Activated naive CD4-positive, alpha-beta T cell (primary cell): ENCODE measurements at places on chromosomes 12 and 14.

DNA sequence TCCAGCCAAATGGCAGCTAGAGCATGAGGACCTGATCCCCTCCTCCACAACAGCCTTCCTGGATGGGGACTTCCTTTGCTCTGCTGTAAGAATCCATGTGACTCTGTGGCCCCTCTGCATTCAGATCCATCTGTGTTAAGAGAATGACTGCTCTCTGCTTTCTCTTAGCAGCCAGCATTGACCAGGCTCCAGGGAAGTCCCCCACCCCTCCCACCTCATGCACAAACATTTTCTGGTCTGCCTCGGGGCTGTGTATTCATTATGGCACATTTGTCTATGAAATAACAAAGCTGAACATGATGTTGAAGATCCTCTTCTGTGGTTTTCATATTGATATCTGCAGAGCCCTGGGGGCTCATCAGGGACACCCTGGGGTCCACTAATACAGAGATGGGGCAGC is 201.7 kb downstream of the NUAK1 start:
- DNase-seq, result no peak

DNA sequence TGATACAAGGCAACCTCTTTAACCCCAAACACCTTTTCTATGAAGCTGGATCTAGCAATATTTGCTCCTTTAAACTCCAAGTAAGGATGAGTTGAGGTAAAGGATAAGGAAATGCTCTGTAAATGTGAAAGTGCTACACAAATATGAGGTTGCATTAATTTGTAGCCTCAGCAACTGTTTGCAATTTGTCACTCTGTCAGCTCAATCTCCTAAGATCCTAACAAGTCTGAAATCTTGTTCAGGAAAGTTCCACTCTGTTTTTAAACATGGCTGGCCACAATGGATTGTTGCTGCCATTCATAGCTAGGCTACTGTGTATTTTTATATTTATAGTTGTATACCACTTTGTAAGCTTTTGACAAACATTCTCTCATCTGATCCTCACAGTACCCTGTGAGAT is 51.3 kb downstream of the SCN8A start:
- no peak for DNase-seq

- no peak for DNase-seq
These were observed 7.5 kb downstream of the TBK1 start for GRCh38 chr12:64459394-64459891.

GRCh38 chr14:23375527-23376251 is 1.2 kb upstream of the CMTM5 start:
- DNase-seq, result no peak

GRCh38 chr12:89493670-89494302 is 30.8 kb downstream of the GALNT4 start:
- DNase-seq, result no peak

DNA sequence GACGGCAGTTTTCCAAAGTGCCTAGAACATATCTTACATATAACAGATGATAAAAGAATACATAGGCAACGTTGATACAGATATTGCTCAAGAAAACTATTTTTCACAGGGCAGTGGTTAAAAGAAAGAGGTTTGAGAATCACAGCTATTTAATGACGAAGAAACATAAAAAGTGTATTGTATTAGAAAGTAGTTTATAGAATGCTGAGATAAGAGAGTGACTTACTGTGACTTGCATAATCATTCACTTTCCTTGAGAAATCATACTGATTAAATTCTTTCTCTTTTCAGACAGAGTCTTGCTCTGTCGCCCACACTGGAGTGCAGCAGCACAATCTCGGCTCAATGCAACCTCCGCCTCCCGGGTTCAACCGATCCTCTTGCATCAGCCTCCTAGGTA is 57.7 kb downstream of the PPP1R12A start:
- no peak for DNase-seq

DNA sequence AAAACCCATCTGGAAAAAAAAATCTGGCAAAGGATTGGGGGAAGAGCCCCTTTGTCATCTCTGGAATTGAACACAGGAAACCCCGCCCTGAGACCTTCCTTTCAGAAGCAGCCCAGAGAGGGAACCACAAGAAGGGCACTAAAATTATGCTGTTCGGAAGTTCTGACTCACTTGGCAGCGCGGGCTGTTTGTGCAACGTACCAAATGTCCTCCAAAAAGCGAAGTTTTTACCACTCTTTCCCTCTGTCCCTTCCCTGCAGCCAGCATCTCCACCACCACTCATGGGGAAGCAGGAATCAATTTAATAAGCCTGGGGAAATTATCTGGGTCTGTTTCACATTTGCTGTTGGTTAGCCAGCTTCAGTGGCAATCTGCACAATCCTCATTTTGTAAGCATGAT is 3.2 kb upstream of the SYNE3 start:
- peak; percentile 25 for DNase-seq

DNA sequence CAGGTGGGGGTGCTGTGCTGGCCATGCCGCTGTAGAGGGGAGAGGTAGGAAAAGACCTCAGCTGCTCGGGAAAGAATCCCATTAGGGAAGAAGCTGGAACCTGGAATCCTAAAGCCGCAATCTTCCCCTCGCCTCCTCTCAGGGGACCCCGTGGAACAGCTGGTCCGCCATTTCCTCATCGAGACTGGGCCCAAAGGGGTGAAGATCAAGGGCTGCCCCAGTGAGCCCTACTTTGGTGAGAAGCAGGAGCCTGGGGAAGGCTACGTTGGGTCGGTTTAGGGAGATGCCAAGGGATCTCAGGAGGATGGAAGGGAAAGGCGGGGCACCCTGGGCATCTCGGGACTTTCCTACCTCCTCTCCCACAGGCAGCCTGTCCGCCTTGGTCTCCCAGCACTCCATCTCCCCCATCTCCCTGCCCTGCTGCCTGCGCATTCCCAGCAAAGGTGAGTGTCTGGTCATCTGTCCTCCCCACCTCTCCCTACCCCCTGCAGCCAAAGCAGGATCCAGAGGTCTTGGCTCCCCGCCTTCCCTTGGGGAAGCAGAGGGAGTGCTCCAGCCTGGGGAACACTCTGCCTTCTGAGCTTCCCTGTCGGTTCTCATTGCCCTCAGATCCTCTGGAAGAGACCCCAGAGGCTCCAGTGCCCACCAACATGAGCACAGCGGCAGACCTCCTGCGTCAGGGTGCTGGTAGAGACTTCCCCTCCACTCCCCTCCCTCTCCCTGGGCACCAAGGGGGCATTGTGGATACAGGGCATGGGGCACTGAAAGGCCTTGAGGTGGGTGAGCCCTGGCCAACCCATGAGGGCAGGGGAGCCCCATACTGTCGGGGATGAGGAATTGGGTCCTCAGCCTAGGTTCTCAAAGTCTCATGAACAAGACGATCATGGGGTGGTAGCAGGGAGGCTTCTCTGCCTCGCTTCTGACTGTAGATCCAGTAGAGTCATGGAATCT is 12.4 kb downstream of the TNS2 start:
- no peak for DNase-seq

GRCh38 chr12:86249851-86250250 is 6.3 kb downstream of the MGAT4C start:
- no peak for DNase-seq

DNA sequence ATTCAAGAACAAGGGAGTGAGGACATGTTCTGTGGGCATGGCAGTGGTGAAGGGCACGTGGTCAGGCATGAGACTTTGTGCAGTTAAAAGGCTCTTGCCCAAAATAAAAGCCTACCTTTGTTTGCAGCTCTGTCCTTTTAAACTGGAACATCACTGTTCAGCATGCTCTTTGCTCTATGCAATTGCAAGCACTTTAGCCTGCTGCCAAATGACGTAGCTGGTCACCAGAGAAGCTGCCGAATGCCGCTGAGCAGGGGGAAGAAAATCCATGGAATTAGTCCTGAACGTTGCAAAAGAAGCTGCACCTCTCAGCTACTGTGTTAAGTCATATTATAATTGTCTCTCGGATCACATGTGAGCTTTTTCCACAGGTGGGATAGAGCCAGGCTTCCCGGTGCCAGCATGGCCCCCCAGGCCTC is 176.3 kb upstream of the DIO2 start:
- no peak for DNase-seq

DNA sequence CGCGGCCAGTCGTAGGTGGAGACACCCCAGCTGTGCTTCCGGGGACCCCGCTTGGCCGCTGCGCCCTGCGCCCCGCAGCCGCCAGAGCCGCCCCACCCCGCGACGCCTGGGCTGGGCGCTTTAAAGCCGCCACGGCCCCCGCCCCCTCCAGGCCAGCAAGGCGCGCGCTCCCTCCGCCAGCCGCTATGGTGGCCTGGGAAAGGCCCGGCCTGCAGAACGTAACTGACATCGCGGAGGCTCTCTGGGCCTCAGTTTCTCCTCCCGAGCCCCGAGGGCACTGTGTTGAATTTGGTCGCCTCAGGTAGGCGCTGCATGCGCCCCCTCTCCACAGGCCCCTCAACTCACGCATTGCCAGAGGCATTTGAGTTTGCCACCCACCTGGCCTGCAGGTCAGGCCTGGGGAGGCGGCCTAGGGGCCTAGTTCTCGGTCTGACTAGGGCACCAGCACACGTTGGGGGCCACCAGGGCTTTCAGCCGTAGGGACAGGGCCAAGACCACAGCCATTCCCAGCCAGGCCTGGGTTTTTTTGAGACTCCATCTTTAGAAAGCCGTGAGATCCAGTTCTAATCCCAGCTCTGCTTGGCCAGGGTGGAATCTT is at the start of gene NGB:
TSS of gene NGB (minus strand) at position 94 of the 598 bp plus-strand sequence. CDS start 269 bp downstream, outside the sequence.
- DNase-seq, result no peak

DNA sequence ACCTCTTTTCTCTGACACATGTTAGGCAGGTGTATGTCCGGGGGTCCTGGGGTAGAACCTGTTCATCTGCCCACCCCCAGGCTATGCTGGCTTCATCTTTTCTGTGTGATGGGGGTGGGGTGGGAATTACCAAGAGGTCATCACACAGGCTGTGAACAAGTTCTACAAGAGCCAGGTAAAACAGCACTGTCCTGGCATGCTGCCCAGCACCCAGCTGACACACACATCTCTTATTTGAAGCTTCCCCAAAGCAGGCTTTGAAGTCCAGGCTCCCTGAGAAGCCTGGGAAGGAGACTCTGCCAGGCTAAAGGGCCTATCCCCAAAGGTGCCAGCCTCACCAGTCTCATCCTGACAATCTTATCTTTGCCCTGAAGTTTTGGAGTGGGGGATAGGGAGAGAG is 141.1 kb downstream of the ALG10 start:
- no peak for DNase-seq

DNA sequence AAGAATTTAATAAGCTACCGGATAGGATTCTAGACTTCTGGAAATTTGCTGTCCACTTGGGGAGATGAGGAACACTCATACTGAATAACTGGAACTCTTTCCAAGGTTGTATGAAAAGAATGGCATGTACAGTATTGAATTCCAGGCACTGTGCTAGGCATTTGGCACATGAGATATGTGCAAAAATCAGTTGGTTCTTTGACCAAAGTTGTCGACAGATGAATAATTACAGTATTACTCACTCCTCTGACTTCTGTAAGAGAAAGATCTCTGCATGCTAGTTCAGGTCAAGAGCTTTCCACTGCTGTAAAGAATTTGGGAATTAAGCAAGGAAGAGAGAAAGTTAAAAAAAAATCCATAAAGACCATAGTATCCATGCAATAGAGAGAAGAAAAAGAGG is 764.7 kb downstream of the BCL11B start:
- DNase-seq, result no peak

DNA sequence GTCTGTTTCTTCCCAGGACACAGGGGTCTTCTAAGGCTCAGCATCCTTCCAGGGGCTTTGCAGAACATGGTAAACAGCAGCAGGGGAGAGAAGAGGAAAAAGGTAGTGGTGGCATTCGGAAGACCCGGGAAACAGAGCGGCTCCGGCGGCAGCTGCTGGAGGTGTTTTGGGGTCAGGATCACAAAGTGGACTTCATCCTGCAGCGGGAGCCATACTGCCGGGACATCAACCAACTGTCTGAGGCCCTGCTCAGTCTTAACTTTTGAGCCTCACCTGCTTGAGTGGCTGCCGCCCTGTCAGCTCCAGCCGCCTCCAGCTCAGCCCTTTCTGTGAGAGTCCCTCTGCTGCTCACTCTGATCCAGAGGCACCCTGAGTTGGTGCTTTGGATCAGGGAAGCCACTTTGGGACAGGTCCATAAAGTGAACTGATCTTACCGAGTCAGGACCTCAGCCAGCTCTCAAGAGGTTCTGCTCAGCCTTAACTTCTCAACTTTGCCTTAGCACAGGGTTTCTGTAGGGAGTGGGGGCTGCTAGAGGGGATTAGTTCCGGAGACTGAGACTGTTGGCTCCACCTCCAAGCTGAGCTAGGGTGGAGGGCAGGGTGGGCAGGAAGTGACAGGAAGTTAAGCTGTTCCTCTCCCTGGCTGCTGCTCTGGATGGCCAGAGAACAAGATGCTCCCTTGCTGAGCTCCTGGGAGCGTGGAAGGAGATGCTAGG is 5.4 kb downstream of the SDR39U1 start:
- no peak for DNase-seq

- no peak for DNase-seq
These were observed 54.9 kb upstream of the NUDT4 start for GRCh38 chr12:93322784-93323183.

GRCh38 chr12:131940141-131940547 is 9.6 kb upstream of the EP400 start:
- no peak for DNase-seq

- no peak for DNase-seq
These were observed 48.3 kb downstream of the MVK start for GRCh38 chr12:109621901-109622364.

DNA sequence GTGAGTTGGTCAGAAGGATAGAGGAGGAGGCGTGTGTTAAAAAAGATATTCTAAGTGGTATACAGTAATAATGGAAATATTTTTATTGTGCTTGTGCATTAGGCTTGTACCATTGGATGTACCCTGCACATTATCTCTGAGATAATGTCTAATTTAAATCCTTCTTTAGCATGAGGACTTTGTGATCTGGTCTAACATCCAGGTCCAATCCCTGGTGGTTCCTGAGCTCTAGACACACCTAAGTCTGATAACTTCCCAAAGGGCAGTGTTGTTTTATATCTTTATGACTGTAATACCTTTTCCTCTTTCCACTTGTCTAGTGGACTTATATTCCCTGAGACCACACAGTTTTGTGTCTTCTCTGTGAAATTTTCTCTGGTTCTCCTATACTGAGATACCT is 20.6 kb downstream of the PRPF39 start:
- DNase-seq, result no peak

- no peak for DNase-seq
These were observed 41.8 kb downstream of the EFCAB11 start for GRCh38 chr14:89912667-89913211.

GRCh38 chr12:108640802-108641445 is 7.2 kb upstream of the SELPLG start:
- no peak for DNase-seq

GRCh38 chr14:100754020-100754419 is 27.3 kb downstream of the DLK1 start:
- DNase-seq, result no peak

- DNase-seq, result no peak
These were observed 98.9 kb downstream of the DENND5B start for GRCh38 chr12:31491841-31492598.

DNA sequence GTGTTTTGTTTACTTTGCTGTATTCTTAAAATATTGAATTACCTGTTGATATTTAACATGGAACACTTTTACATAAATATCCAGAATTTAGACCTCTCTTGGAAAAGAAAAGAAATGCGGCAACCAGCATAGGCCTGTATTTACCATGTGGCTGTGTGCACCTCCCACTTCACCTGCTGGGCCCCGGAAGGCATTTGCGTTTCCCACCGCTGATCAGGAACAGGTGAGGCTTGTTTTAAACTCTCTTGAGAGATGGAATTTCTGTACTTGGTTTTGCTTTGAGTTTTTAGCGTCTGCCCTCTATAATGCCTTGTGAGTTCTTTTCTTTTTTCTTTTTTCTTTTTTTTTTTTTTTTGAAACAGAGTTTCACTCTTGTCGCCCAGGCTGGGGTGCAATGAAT is 124.2 kb downstream of the GLT1D1 start:
- DNase-seq, result no peak

GRCh38 chr14:22471545-22472121 is 117.4 kb downstream of the DAD1 start:
- no peak for DNase-seq
